CD8-positive, alpha-beta T cell (primary cell): ENCODE measurements at places on chromosomes 1 and 21. TPM values are rescaled to one million over a fixed set of nuclear protein-coding genes. Genes with fewer than 3 reads are reported as not detected.
A peak's percentile ranks its signal among the peaks of the same experiment; 100 is the strongest.

GRCh38 chr21:42080788-42081083 lies 9.6 kb downstream of the UMODL1 start:
- no peak for DNase-seq

DNA sequence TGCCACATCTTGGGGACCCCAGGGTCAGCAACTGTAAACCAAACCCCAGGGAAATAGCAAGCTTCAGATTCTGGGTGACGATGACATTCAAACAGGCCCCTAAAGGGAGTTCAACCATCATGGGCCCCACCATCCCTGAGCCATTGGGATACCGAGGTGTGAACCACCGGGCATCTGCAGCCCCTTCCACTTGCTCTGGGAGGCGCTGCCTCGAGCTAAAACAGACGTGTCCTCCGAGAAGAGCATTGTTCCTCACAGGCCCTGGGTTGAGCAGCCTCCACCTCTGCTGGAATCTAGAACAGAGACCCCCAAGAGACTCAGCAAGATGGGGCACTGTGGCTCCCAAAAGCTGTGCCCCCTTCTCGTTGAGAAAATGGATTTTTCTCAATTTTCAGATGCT lies 19.0 kb upstream of the EFHD2 start:
- no peak for DNase-seq

Gene PLA2G2A
- not detected for total RNA-seq

Gene TP73
- not detected for total RNA-seq

DNA sequence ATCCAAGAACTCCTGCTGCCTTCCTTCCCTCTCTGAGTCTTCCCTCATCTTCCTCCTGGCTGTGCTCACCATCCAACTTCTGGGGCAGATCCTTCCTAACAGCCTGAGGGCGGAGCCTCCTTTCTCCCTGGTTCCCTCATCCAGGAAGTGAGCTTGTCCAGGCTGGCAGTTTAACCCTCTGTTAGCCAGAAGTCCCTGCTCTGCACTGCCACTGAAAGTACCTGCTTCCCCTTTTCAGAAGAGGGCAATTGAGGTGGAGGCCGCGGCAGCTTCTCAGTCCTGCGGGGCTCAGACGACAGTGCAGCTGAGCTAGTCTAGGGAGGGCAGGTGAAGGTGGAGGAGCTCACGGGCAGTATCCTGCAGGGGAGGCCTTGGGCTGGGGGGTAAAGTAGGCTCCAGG lies 149.1 kb downstream of the FCRL5 start:
- no peak for DNase-seq

DNA sequence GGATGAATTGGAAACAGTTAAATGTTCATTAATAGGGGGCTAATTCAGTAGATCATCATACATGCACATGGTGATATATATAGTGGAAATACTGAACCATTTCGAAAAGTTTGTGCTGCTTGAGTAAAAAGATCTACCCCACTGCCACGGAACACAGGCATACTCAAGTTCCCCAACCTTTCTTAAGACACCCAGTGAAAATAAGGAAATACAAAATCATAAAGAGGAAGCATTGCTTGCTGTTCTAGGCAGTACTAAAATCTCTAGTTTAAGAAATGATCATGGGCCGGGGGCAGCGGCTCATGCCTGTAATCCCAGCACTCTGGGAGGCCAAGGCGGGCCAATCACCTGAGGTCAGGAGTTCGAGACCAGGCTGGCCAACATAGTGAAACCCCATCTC lies 37.6 kb upstream of the KIRREL1 start:
- DNase-seq, result no peak

DNA sequence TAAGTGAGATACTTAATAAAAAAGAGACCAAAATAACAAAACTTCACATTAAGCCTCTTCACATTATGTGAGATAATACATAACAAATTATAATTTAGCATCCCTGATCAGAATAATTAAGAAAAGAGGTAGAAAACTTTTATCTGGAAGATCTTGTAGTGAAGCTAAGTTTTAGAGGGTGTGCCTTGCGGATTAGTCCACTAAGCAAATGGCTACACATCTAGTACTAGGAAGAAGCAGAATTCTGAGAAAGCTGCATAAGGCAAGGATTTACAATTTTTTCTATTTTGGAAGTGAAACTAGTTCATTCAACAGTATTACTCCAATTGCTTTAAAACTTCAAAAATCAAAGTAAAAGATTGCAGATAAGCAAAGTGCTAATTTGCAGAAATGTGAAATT lies 3.5 kb downstream of the YOD1 start:
- DNase-seq, result no peak

DNA sequence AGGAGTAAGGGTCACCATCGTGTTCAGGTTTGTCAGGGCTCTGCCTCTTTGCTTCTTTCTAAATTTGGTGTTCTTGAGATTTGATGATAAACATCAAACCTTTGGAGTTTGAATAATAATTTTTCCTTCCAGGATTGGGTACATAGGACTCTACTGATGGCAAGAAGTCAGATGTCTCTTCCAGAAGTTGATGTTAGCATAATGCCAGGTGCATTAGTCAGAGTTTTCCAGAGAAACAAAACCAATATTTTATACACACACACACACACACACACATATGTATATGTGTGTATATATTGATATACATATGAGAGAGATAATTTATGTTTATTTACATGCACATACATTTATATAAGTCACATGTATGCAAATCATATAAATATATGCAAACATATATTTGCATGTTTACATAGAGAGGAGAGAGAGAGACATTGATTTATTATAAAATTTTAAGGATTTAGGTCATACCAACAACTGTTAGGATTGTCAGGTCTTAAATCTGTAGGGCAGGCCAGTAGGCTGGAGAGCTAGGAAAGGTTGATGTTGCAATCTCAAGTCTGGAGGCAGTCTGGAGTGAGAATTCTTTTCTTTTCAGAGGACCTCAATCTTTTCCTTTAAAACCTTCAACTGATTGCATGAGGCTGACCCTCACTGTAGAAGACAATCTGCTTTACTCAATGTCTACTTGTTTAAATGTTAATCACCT lies 199.2 kb downstream of the HLX start:
- no peak for DNase-seq

Gene AKT3
- 83.2 TPM for total RNA-seq

GRCh38 chr1:203517426-203518110 lies 23.6 kb downstream of the OPTC start:
- no peak for DNase-seq

DNA sequence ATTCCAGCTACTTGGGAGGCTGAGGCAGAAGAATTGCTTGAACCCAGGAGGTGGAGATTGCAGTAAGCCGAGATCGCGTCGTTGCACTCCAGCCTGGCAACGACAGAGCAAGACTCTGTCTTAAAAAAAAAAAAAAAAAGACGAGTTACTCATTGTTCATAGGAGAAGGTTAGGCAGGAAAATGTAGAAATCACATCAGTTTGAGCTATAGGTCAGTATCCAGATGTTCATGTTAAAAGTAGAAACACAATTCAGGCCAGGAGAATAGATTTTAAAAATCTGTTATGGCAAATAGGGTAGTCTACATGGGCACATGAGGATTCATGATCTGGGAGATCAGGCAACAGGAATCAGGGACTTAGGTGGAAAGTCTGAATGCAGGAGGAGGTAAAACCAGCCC lies 57.7 kb downstream of the SELENOF start:
- DNase-seq, result no peak

Gene ZC3H11A
- 77.2 TPM for total RNA-seq

Gene CD160
- 3.2 TPM for total RNA-seq

GRCh38 chr1:22976461-22977243 lies 4.0 kb upstream of the LACTBL1 start:
- DNase-seq, result peak; percentile 54

- DNase-seq, result no peak
These were observed 75.8 kb upstream of the DPH5 start for GRCh38 chr1:101101360-101101759.

Gene NMNAT2
- not detected for total RNA-seq
